ENCODE measurements at places on chromosomes 7 and 10. TPM values are rescaled to one million over a fixed set of nuclear protein-coding genes. Genes with fewer than 3 reads are reported as not detected.

GRCh38 chr7:23888958-23889357 is 178.9 kb downstream of the STK31 start:
- H3K27ac ChIP-seq: no peak overlapping the region
- peaks cover 21% of the 10 kb centered on the region for H3K27me3 ChIP-seq
- peaks cover 16% of the 10 kb centered on the region for H3K4me1 ChIP-seq
- DNase-seq: no peak
- no peaks in the 10 kb centered on the region for H3K36me3 ChIP-seq
- no peak overlapping the region for H3K4me3 ChIP-seq

- H3K4me3 ChIP-seq: peak overlapping the region; percentile 84
- DNase-seq: peak; percentile 77
- peaks cover 10% of the 10 kb centered on the region for H3K36me3 ChIP-seq
- H3K27ac ChIP-seq: peak overlapping the region; percentile 97
- peaks cover 59% of the 10 kb centered on the region for H3K4me1 ChIP-seq
Measured at GRCh38 chr10:110353244-110354119, 48.8 kb upstream of the SMNDC1 start.

GRCh38 chr7:106050002-106050745 is 61.9 kb downstream of the SYPL1 start:
- no peak overlapping the region for H3K4me3 ChIP-seq
- no peaks in the 10 kb centered on the region for H3K36me3 ChIP-seq
- peaks cover 28% of the 10 kb centered on the region for H3K27me3 ChIP-seq

DNA sequence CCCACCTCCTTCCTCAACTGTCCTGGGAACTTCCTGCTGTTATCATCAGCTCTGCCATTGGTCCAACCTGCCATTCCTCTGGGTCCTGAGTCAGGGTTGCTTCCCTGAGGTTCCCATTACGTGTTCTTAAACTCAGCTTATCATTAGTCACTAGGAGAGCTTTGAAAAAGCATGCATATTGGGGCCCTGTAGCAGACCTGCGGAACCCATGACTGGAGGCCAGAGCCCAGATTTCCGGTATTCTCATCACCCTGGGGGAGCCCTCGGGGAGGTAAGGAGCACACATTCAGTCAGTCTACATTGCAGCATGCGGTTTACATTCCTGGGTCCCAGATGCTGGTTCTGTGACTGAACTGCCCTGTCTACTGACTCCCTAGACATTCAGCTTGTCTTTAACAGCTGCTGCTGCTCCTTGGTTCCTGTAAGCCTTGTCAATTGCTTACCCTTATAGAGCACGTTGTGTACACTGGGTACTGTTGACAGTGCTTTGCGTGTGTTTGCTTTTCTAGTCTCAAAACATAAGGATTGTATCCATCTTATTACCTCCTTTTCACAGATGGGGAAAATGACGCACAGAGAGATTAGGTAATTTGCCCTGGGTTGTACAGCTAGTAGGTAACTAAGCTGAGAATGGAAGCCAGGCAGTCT is 12.8 kb downstream of the CDHR3 start:
- peaks cover 22% of the 10 kb centered on the region for H3K27me3 ChIP-seq
- H3K27ac ChIP-seq: no peak overlapping the region
- no peak for DNase-seq
- no peaks in the 10 kb centered on the region for H3K36me3 ChIP-seq
- no peak overlapping the region for H3K4me3 ChIP-seq
- no peaks in the 10 kb centered on the region for H3K4me1 ChIP-seq

GRCh38 chr10:101358706-101359300 is 4.8 kb downstream of the BTRC start:
- H3K27ac ChIP-seq: no peak overlapping the region
- peaks cover 9% of the 10 kb centered on the region for H3K36me3 ChIP-seq
- DNase-seq: no peak
- peaks cover 19% of the 10 kb centered on the region for H3K4me1 ChIP-seq

DNA sequence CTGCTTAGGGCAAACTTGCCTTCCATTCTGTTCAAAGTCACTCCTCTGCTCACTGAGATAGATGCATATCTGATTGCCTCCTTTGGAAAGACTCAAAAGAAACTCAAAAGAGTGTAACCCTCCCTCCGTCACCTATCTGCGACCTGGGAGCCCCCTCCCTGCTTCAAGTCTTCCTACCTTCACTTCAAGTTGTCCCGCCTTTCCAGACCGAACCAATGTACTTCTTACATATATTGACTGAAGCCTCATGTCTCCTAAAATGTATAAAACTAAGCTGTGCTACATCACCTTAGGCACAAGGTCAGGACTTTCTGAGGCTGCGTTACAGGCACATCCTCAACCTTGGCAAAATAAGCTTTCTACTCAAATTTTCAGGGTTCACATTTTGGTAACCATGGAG is 77.4 kb upstream of the C1GALT1 start:
- H3K27ac ChIP-seq: no peak overlapping the region
- H3K27me3 ChIP-seq: no peaks in the 10 kb centered on the region
- peaks cover 20% of the 10 kb centered on the region for H3K4me1 ChIP-seq
- peaks cover 7% of the 10 kb centered on the region for H3K36me3 ChIP-seq
- no peak overlapping the region for H3K4me3 ChIP-seq

DNA sequence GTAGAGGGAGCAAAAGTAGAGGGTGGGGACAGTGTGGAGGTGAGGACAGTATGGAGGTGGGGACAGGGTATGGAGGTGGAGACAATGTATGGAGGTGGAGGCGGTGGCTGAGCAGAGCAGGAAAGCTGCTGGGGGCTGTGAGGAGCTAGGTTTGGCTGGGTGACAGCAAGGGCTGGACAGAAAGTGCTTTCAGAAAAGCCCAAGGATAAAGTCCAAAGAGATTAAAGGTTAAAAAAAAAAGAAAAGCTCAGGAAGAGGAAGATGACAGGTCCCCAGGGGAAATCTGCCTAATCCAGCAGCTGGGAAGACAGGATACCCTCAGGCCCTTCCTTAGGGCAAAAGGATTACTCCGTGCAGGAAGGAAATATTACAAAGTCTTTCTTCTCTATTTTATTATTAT is 32.1 kb upstream of the PFKFB3 start:
- peaks cover 67% of the 10 kb centered on the region for H3K4me1 ChIP-seq
- no peaks in the 10 kb centered on the region for H3K27me3 ChIP-seq
- H3K4me3 ChIP-seq: no peak overlapping the region
- DNase-seq: no peak
- no peak overlapping the region for H3K27ac ChIP-seq

DNA sequence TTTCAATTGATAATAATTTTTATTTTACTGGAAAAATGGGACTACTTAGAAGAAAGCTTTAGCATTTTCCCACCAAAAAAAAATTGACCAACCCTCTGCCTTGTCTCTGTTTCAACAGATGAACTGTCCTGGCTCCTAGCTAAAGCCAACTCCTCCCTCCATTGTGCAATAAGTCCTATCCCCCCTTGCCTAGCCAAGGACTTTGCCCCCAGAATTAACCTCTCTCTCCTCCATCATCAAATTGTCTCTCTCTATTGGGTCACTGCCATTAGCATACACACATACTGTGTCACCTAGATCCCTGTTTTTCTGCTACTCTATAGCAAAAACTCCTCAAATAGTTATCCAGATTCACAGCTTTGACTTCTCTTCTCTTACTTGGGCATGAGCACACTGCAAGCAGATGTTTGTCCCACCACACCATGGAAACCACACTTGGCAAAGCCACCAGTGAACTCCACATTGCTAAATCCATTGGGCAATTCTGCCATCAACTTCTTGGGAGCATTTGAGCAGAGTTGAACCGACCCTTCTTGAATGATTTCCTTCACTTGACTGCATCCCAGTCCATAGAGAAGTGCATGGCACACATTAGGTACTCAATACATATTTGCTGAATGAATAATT is 91.4 kb upstream of the NEBL start:
- DNase-seq: no peak
- H3K4me1 ChIP-seq: no peaks in the 10 kb centered on the region
- H3K27ac ChIP-seq: no peak overlapping the region
- no peak overlapping the region for H3K4me3 ChIP-seq
- no peaks in the 10 kb centered on the region for H3K36me3 ChIP-seq

- no peak for DNase-seq
- no peaks in the 10 kb centered on the region for H3K36me3 ChIP-seq
- peaks cover 18% of the 10 kb centered on the region for H3K27me3 ChIP-seq
Measured at GRCh38 chr10:71312811-71313789, 6.0 kb upstream of the SLC29A3 start.

DNA sequence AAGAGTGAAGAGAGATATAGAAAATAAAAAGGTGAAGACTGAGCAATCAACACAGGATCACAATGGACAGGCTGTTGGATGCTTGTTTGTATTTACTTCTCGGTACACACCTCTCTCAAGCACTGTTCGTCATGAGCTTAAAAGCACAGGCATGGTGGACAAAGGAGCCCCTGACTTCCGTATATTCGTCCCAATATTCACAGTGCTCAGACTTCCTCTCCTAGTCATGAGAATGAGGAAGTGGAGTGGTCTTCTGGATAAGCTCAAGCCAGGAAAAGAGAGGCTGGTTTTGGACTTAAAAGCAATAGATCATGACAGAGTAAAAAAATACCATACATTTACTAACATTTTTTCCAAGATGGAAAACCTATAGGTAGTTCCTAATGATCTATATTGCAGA is 172.5 kb downstream of the SORCS1 start:
- DNase-seq: no peak
- H3K27me3 ChIP-seq: no peaks in the 10 kb centered on the region

- H3K4me1 ChIP-seq: no peaks in the 10 kb centered on the region
- H3K36me3 ChIP-seq: no peaks in the 10 kb centered on the region
- no peak overlapping the region for H3K4me3 ChIP-seq
- no peak overlapping the region for H3K27ac ChIP-seq
- no peak for DNase-seq
Measured at GRCh38 chr7:145193951-145194350, 358.1 kb upstream of the TPK1 start.

DNA sequence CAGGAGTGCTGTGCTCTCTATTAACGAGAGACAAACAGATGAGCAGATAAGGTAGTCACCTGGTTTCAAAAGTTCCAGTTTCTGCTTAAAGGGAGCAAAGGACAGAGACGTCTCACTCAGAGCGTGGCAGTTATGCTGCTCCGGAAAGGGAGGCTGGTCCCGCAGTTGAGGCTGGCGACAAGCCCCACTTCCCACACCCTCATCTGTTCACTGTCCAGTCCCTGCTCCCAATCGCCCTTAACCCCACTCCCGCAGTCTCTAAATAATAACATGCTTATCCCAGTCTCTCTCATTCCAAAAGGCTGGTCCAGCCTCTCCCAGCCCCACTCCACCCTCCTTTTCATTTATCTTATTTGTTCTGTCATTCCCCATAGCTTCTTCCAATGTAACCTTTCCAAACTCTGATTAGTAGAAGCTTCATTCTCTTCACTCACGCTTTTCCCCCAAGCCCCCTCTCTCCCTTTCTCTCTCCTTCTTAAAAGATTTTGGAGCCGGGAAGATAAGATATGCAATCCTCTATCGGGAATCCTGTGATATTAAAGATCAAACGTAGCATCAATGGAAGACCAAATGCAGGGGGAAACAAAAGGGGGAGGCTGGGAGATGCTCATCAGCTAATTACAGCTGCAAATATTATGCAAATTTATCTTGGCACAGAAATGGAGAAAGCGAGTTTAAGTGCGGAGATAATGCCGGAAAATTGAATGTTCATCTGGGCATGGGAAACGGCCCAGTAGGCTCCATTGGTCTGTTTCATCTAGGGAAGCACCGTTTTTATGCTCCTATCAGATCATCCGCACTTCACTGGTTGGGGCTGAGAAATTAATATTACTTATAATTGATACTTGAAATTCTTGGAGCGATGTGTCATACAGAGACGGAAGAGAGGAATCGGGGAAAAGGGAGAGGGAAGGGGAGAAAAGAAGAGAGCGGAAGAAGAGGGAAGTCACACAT is 16.3 kb upstream of the GATA3 start:
- H3K27ac ChIP-seq: peak overlapping the region; percentile 15
- no peak for DNase-seq
- peak overlapping the region; percentile 15 for H3K4me3 ChIP-seq
- H3K27me3 ChIP-seq: peaks cover 85% of the 10 kb centered on the region
- H3K4me1 ChIP-seq: peaks cover 42% of the 10 kb centered on the region
- H3K36me3 ChIP-seq: peaks cover 16% of the 10 kb centered on the region

DNA sequence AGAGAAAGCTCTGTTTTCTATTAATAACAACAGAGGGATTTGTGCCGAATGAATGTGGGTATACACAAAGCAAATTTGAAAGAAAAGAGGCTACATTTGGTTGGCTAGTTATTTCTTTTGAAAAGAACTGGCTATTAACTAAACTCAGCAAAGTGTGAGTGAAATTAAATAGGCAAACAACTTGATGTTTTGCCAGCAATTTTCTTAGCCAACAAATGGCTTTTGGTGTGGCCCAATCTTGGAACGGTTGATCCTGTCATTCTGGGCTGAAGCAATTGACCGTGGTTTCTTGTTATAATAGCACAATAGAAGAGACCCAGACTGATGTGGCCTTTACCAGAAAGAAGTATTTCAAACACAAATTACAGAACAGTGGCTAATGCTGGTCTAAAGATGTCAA is 898.6 kb downstream of the KCNMA1 start:
- H3K36me3 ChIP-seq: no peaks in the 10 kb centered on the region
- no peaks in the 10 kb centered on the region for H3K27me3 ChIP-seq
- H3K4me3 ChIP-seq: no peak overlapping the region
- DNase-seq: no peak
- no peak overlapping the region for H3K27ac ChIP-seq

DNA sequence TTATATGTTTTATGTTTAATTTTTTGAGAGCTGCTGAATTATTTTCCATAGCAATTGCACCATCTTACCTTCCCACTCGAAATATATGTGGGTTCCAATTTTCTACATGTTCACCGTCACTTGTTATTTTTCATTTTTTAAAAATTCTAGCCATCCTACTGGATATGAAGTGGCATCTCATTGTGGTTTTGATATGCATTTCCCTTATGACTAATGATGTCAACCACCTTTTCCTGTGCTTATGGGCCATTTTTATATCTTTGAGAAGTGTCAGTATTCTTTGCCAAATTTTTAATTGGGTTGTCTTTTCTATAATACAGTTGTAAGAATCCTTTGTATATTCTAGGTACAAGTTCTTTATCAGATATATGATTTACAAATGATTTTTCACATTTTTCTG is 27.8 kb downstream of the NHLRC2 start:
- no peak overlapping the region for H3K4me3 ChIP-seq
- H3K27me3 ChIP-seq: no peaks in the 10 kb centered on the region
- no peak overlapping the region for H3K27ac ChIP-seq
- H3K36me3 ChIP-seq: peaks cover 73% of the 10 kb centered on the region
- H3K4me1 ChIP-seq: peaks cover 14% of the 10 kb centered on the region

DNA sequence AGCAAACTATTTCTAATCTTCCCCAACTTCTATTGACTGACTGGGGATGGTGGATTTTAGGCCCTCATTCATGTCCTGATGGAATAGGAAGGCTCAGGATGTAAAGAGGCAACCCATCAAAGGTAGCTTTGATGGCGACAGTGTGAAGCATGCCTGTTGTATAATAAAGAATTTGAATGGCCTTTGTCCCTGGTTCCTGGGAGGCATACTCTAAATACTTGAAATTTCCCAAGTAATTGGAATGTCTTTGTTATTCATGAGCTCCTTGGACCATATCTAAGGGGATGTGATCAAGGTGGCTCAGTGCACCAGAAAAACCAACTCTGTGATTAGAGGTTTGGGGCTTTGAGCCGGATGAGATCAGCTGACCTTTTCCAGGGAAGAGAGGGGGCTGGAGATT is 264.5 kb upstream of the NEBL start:
- H3K36me3 ChIP-seq: no peaks in the 10 kb centered on the region
- no peak overlapping the region for H3K4me3 ChIP-seq
- H3K27me3 ChIP-seq: peaks cover 2% of the 10 kb centered on the region
- H3K27ac ChIP-seq: no peak overlapping the region
- H3K4me1 ChIP-seq: no peaks in the 10 kb centered on the region

ADAM12 gene
- total RNA-seq: 1.2 TPM

ENTPD1 gene
- total RNA-seq: 29.7 TPM

PON3 gene
- total RNA-seq: not detected

TIAL1 gene
- 170 TPM for total RNA-seq

RBP3 gene
- total RNA-seq: not detected

CYP3A5 gene
- not detected for total RNA-seq

KLF14 gene
- not detected for total RNA-seq

Data from activated CD4-positive, alpha-beta memory T cell treated with anti-CD3 and anti-CD28 coated beads, Interleukin-2, amount 10 ng/mL, durations not matched to agents 7 days and 5 days (primary cell).